ENCODE measurements at places on chromosomes 4 and X.
A peak's percentile ranks its signal among the peaks of the same experiment; 100 is the strongest.

DNA sequence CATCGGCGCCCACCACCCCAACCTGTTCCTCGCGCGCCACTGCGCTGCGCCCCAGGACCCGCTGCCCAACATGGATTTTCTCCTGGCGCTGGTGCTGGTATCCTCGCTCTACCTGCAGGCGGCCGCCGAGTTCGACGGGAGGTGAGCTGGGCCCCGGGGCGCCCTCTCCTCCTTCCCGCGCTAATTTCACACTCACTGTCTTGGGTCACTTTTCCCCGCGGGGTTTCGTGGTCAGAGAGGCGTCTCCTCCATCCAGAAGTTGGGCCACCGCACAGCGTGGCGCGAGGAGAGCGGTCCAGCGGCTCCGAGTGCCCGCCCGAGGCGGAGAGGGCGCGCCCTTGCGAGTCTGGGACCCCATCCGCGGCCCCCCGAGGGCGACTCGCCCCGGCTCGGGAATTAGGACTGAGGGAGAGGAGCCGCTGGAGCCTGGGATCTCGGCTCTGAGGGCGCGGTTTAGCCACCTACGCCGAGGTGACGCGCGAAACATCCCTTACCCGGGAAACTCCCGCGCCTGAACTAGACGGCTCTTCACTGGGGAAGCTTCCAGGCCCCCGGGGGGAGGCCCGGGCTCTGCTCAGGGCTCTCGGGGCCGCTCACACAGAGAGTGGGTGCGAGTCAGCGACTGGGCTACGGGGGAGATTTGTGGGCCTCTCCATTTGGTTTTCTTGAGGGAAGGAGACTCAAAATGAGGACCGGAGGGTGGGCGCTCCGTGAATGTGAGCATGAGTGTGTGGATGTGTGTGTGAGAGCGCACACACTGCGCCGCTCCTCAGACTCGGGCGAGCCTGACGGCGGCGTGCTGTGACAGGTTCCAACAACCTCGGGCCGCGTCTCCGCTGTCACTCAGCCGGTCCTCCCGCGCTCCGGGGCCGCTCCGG, 551 bp downstream of the NPNT start:
- no peak for DNase-seq

- DNase-seq, result no peak
These were observed 211.5 kb upstream of the SMIM31 start for GRCh38 chr4:164542431-164542830.

DNA sequence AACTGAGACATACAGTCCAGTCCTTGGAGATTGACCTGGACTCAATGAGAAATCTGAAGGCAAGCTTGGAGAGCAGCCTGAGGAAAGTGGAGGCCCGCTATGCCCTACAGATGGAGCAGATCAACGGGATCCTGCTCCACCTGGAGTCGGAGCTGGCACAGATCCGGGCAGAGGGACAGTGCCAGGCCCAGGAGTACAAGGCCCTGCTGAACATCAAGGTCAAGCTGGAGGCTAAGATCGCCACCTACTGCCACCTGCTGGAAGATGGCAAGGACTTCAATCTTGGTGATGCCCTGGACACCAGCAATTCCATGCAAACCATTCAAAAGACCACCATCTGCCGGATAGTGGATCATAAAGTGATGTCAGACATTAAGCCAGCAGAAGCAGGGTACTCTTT, 20.4 kb upstream of the FRMPD3 start:
- DNase-seq, result no peak

DNA sequence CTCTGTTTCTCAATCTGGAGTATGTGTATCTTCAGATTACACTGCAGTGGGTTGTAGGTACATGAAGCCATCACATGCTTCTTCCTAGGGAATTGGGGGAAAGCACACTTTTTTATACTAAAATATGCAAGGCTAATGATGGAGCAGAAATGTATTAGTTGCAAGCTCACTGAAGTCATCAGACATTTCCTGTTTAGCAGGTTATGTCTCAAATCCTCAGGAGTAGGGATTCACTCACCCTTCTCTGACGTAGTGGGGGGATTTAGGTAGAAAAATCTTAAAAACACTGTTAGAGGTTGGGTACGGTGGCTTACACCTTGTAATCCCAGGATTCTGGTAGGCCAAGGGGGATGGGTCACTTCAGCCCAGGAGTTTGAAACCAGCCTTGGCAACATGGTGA, 128.4 kb upstream of the GPC4 start:
- no peak for DNase-seq

DNA sequence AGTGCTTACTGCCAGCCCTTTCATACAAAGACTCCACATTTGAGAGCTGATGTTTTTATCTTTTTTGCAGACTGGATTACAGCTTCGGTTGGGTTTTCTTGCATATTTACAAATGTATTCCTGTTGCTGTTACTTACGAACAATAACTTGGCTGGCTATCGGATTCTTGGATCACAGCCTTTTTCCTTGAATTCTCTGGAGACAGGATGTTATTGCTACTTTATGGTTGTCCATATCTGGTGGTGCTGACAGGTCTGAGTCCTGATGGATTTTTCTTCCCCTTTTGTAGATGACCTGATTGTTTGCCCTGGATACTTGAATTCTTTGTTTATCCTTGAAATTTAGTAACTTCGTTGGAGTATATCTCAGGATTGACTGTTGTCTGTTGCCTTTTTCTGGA, 77.7 kb downstream of the PDK3 start:
- DNase-seq, result no peak

- DNase-seq, result no peak
These were observed 26.7 kb downstream of the IRF2 start for GRCh38 chr4:184447664-184448063.

- DNase-seq, result no peak
These were observed 216.8 kb downstream of the GRID2 start for GRCh38 chr4:92520563-92520962.

DNA sequence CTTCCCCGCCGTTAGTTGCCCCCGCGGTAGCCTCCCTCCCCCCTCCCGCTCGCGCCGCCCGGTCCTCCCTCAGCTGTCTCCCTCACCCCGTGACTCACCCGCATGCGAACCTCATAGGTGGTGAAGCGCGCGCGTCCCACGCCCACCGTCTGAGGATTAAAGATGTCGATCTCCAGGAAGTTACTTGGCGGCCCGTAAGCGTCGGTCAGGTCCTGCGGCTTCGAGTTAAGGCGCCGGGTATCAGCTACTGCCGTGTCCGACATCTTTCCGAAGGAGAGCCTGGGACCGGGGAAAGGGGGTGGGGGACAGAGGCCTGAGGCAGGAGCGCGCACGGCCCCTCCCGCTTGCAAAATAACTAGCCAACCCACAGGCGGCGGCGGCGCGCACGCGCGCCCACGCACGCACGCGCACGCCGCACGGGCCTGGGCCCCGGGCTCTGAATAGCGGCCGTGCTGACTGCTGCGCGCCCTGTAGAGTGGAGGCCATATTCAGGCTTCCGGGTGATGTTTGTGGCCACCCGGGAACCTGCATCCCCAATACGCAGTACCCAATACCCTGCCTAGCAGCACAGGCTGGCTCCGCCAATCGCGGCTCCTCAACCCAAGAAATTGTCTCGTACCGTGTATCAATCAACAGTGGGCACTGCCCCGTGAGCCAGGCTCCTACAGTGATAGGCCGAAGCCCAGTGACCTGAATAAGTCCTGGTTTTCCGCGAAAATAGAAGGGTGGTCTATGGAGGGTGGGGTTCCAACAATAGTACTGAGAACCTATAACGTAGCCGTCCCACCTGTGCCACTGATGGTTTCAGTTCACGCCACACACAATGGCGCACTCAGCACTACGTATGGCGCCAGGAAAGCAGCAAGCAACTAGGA, at the start of gene SNX12:
Gene SNX12, minus strand, starts transcription at position 291 of the 875 bp plus-strand sequence. Its CDS starts 28 bp downstream, at position 263.
- DNase-seq, result peak; percentile 83

DNA sequence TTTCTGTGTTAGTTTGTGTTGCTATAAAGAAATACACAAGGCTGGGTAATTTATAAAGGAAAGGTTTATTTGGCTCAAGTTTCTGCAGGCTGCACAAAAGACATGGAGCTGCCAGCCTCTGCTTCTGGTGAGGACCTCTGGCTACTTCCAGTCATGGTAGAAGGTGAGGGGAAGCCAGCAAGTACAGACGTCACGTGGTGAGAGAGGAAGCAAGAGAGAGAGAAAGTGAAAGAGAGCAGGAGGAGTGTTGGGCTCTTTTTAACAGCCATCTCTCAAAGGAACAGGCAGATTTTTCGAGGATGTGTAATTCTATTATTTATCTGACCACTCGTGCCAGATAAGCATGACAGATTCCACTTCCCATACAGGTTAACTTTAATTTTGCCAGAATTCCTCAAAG, 1199.1 kb downstream of the ADGRL3 start:
- DNase-seq, result no peak
